ENCODE measurements at places on chromosomes 2 and 18.

GRCh38 chr2:111118981-111119821 is 1.5 kb upstream of the BCL2L11 start:
- DNase-seq: no peak

- no peak for DNase-seq
Measured at GRCh38 chr2:189927823-189928222, 134.7 kb downstream of the MSTN start.

GRCh38 chr2:238868067-238868524 is 20.2 kb downstream of the TWIST2 start:
- DNase-seq: no peak

DNA sequence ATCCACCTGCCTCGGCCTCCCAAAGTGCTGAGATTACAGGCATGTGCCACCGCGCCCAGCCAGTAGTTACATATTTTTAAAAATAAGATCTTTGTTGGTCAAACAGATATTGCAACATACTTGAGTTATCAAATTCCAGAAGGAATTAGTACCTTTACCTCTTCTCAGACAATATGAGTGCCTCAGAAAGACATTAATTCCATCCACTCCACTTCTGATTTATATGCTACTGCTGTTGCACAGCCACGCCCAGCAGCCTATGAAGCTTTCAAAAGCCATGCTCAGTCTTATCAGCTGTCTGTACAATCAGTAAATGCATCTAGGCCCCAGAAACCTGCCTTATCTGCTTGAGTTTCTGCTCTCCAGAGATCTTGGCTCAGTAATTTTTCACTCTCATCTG is 47.8 kb downstream of the MEX3C start:
- DNase-seq: no peak

DNA sequence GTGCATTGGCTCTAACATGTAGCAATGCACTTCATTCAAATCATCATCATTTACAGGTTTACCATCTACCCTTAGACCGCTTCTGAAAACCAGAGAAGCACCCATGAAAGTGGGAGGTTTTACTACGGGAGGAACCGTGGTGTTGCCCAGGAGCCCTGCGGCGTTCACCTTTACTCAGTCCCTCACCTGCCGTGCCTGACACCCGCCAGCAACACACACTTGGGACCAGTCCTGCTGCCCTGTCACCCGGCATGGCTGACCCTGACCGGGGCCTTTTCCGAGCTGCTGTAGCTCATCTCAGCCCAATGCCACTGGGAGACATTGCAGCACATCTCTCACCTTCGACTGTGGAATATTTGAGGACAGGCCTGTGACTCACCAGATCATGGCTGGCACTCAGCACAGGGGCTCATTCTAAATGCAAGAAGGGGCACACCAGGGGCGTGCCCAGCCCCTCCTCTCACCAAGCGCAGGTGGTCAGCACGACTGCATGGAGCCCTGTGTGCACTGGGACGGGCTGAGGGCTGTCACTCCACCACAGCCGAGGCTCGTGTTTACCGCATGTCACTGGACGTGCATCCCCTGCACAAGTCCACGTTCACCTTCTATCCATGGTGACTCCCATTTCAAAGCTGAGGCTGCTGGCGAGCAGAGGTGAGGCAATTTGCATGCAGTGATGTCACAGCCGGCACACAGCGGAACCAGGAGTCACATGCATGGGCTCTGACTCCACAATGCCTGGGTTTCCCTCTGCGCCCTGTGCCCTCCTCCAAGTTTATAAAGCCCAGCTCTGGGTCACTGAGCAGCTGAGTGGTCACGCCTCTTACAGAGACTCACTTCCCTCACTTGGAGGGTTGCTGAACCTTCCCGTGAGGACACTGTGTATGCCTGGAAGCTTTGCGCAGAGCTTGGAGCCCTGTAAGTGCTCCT is 76.7 kb upstream of the SNTG2 start:
- DNase-seq: no peak

- DNase-seq: no peak
Measured at GRCh38 chr2:200393191-200393590, 86.7 kb downstream of the SPATS2L start.

DNA sequence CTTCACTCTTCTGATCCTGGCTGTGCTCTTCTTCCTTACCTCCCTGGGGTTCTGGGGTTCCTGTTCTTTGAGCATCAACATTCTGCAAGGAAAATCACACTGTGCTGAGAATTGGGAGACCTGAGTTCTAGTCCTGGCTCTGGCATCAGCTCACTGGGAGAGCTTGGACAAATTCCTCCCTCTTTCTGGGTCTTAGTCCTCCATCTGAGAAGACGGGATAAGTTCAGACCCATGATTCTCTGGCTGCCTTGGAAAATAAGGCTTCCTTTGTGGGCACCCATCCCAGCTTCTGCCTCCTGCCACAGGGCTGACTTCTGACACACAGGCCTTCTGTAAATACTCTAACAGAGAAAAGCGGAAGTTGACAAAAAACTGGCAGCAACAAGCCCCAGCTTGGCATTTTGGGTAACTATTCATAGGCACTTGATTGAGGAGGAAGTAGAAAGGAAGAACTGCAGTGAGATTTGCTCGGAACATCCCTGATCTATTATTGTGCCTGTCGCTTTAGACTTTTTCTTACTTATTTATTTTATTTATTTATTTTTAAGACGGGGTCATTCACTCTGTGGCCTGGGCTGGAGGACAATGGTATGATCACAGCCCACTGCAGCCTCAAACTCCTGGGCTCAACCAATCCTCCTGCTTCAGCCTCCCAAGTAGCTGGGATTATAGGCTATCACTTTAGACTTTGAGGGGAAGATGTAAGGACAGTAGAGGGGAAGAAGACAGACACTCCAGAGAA is 7.9 kb downstream of the PCBP1 start:
- DNase-seq: peak; percentile 52

DNA sequence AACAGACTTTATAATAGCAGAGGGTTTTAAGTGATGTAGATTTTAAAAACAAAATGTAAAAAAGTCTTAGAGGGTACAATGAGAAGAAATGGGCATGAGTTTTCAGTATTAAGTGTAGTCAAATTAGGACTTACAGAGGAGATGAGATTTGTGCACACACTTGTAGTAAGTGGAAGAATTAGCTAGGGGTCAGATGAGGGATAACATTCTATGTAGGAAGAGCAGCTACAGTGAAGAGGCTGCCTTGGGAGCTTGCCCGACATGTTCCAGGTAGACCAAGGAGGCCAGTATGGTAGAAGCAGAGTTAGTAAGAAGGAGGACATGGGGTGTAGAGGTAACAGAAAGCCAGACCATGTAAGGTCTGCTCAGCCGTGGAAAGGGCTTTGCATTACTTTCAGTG is 189.2 kb upstream of the DSEL start:
- no peak for DNase-seq

DNA sequence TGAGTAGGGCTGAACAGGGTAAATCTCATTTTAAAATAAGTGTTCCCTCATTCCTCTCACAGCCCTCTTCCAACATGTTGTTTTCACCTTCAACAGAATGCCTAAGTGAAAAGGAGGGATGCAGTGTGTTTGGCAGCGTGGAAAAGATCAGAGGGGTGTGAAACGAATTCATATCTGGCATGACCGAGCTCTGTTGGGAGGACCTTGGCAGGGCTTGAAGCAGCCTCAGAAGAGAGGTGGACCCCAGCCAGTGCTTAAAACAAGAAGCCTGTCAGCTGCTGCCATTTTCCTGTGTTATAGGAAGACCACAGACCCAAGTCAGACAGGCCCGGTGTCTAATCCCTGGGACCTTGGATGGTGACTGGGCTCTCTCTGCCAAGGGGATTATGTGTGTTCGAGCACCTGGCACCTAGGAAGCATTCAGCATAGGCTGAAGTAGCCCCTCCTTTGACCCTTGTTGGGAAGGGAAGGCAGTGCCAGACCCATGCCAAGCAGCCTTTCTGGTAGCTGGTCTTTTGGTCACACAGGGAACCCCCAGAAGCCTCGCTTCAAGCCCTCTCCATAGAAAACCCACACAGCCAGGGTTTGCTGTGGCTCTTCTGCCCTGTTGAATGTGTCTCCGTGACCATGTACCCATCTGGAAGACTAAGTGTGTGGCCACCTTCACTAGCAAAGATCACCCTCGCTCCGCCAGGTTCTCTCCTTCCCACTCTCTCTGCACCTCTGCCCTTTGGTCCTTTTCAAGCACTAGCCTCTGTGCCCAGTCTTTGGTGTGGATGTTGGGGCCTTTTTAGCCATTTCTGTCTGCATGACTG is 87.5 kb upstream of the ST3GAL5 start:
- DNase-seq: no peak

GRCh38 chr2:207825045-207825954 is 55.6 kb upstream of the FZD5 start:
- peak; percentile 44 for DNase-seq

DNA sequence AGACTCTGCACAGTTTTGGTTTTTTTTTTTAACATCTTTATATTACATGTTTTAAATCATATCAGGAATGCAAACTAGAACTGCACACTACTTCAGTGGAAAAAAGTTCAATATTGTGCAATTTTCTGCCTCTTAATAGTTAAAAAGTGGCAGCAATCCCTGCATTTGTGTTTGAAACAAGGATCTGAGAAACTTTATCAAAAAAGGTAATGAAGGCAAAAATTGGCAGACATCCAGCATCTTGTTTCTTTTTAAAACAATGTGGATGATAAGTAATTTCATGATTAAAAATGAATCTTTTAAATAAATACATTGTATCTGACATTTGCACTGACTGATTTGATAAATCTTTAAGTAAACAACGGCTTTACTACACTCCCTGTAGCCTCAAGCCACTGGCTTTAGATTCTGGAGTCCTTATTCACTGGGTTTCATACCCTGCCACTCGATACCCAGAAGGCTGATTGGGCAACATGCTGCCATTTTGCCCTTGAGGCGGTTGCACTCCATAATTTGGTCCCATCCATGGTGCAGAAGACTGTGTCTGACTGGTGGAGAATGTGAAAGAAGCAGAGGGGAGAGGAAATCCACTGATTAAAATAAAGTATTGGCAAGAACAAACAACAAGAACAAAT is 21.6 kb upstream of the C2orf42 start:
- no peak for DNase-seq

- no peak for DNase-seq
Measured at GRCh38 chr18:57759650-57760049, 43.5 kb downstream of the ATP8B1 start.

GRCh38 chr2:35114765-35115164 is 1240.8 kb upstream of the CRIM1 start:
- no peak for DNase-seq

DNA sequence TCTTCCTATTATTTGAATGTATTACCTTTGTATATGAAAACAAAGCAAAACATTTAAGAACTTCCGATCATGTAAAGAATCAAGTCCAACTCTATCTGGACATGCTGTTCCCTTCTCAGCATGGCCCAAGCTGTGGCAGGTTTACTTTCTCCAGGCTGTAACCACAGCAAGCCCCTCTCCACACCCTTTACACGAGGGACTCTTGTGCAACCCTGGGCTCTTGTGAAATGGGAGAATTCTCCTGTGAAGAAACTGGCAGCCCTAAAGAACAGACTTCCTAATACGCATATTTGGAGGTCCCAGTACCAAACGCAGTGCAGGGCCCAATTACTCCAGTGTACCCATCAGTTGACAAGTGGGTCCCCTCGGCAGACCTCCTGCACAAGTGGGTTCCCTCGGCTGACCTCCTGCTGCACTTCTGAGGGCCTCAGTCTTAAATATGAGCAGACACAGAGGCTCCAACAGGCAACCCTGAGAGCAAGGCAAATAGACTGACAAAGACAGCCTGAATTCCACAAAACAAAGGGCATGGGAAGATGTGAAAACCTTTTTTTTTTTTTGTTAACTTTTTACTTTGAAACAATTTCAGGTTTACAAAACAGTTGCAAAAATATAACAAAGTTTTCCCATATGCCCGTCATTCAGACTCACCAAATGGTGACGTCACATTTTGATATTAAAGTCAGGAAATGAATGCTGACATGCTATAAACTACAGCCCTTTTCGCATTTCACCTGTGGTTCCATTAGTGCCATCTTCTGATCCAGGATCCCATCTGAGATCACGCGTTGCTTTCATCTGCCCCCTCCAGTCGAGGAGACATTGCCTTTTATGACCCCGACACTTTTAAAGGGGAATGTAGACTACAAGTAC is 78.2 kb downstream of the FBXO15 start:
- no peak for DNase-seq

DNA sequence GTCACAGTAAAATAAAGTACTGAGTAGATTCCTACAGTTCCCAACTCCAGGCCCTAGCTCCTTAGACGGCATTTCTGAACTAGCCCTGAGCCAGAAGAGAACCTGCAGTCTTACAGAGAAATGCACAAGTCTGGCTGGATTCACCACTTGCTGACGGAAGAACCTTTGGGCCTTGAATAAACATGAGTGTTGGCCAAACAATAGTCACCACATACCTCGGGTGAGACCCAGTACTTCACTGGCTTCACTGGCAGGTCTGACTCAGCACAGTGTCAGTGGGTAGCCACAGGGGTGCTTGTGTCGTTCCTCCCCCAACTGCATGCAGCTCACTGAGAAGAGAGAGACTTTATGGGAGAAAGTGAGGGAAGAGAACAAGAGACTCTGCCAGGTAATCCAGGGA is 88.9 kb downstream of the TMEM185B start:
- no peak for DNase-seq

- no peak for DNase-seq
Measured at GRCh38 chr2:8134473-8134932, 547.4 kb upstream of the ID2 start.

DNA sequence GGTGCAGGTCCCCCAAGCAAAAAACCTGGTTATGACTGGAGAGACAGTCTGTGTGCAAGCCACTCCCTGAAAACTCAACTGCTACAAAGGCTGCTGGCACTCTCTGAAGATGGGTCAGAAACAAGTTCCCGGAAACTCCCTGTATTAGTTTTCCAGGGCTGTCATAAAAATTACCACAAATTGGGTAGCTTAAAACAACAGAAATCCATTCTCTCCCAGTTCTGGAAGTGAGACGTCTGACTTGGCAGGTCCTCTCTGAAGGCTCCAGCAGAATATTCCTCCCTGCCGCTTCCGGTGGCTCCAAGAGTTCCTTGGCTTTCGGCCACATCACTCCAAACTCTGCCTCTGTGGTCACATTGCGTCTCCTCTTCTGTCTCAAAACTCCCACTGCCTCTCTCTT is 30.1 kb upstream of the SERPINE2 start:
- no peak for DNase-seq

DNA sequence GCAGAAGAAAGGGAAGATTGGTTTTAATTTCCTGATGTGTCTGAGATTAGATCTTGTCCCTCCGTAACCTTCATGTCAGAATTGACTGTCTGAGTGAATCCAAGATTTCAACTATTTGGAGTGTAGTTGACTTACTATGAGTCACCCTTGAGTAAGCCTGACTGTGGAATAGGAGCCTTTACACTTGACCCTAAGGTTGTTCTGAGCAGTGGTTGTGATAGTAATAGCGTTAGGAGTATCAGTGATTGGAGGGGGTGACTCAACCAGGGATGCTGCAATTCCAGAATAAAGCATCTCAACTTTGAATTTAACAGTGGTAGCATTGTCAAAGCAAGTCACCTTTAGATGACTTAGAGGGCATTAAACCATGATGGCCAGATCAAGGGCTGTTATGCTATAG is 979.5 kb upstream of the FAM98A start:
- no peak for DNase-seq
